ENCODE measurements at places on chromosomes 2 and 18. TPM values are rescaled to one million over a fixed set of nuclear protein-coding genes. Genes with fewer than 3 reads are reported as not detected.

The FTCDNL1 gene
- total RNA-seq, result 5.0 TPM

The LYPD6B gene
- total RNA-seq, result 2.9 TPM

The CCDC138 gene
- 6.5 TPM for total RNA-seq

The CXCR2 gene
- not detected for total RNA-seq

The ALPG gene
- total RNA-seq, result not detected

DNA sequence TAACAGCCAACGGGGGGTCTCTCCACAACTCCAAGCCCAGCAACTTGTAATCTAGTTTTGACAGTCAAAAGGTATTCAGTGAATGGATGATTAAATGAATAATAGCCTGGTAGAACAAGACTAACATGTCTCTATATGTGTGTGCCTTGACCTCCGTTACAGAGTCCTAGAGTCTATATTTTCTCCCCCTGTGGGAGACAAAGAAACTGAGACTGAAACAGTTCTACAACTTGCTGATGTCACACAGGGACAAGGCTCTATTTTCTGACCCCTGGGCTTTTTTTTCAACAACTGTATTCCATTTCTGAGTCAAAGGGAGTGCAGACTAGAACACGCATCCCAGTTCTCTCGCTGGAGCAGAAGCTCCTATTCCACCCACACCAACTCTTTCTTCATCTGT, 223.6 kb upstream of the AGAP1 start:
- H3K4me1 ChIP-seq, result peaks cover 36% of the 10 kb centered on the region
- H3K27ac ChIP-seq, result no peak overlapping the region
- no peak for DNase-seq
- H3K27me3 ChIP-seq, result no peaks in the 10 kb centered on the region
- H3K36me3 ChIP-seq, result no peaks in the 10 kb centered on the region

DNA sequence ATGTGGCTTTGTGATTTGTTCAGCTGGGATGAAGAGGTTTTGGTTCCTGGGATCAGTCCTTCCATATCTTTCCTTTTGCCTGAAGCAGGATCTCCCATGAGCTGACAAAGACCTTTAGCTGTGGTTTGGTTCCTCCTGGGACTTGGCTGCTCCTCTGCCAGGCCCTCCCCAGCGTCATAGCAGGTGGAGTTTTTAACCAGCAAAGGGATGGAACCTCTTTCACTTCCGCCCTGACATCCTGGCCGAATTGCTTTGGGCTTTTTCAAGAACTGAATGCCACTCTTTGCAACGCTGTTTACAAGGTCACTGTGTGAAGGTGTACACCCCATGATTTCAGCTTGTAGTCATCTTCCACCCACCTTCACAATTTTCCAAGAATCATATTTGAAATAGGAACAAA, 390 bp downstream of the PCARE start:
- H3K27ac ChIP-seq, result no peak overlapping the region
- H3K4me1 ChIP-seq, result no peaks in the 10 kb centered on the region
- no peaks in the 10 kb centered on the region for H3K27me3 ChIP-seq
- no peak for DNase-seq

DNA sequence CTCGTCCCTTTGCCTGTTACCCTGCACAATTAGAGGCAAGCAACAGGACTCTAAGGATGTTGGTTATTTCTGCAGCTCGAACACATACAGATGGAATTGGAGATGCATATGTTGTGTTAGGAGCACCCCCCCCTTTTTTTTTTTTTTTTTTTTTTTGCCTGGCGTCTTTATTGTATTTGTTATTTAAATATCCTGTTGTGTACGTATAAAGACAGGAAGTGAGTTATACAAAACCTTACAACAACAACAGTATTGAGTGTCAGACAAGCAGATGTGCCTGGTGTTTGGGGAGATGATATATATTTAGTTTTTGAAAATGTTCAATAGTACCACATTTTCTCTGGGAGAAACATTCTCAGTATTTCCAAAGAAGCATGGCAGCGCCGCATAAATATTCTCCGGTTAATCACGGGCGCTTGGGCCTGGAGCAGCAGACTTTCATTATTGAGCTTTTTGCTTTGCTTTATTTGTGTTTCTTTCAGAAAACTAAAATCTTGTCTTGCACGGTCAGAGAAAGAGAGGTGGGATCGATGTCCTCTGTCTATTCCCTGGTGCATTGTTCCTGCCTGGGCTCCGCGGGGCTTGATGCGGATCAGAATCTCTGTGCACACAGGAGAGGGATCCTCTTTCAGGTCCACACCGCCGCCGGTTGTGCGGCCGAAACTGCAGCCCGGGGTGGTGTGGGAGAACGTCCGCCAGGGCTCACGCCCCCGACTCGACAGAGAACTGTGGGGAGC, 23.2 kb upstream of the ZNF516 start:
- H3K27me3 ChIP-seq, result peaks cover 31% of the 10 kb centered on the region
- H3K4me3 ChIP-seq, result peak overlapping the region; percentile 31
- no peaks in the 10 kb centered on the region for H3K36me3 ChIP-seq
- no peak for DNase-seq

GRCh38 chr2:232637866-232638583, 4.6 kb downstream of the EFHD1 start:
- H3K36me3 ChIP-seq, result no peaks in the 10 kb centered on the region
- H3K27ac ChIP-seq, result no peak overlapping the region
- H3K27me3 ChIP-seq, result peaks cover 52% of the 10 kb centered on the region
- H3K4me3 ChIP-seq, result no peak overlapping the region
- H3K4me1 ChIP-seq, result peaks cover 2% of the 10 kb centered on the region

GRCh38 chr2:161044921-161045320, 115.3 kb upstream of the TANK start:
- no peaks in the 10 kb centered on the region for H3K36me3 ChIP-seq
- no peaks in the 10 kb centered on the region for H3K27me3 ChIP-seq
- H3K27ac ChIP-seq, result no peak overlapping the region
- no peak overlapping the region for H3K4me3 ChIP-seq

DNA sequence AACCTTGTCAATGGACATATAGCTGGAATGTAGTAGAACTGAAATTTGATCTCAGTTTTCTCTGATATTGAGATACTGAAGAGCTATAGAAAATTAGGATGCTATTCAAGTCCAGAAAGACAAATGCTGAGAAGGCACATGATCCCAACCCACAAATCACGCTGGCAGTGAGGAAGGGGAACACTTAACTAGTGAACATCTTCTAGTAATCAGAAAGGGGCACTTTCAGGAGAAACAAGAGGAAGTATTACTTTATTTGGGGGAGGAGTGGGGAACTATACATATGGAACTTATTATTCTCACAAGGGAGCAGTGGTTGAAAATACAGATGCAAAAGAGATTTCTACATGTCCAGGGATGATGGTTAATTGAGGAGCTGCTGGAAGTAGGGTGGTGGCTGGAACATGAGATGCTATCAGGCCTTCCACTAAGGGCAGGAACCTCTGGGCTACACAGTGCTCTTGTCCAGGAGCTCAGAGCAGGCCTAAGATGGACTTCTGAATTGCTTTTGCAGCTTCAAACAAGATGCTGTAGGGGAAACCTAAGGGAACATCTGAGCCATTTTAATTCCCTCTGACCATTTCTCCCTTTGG, 79.3 kb downstream of the TGFA start:
- H3K27me3 ChIP-seq, result peaks cover 11% of the 10 kb centered on the region
- DNase-seq, result no peak
- no peak overlapping the region for H3K27ac ChIP-seq
- no peaks in the 10 kb centered on the region for H3K36me3 ChIP-seq
- H3K4me3 ChIP-seq, result no peak overlapping the region
- H3K4me1 ChIP-seq, result no peaks in the 10 kb centered on the region

DNA sequence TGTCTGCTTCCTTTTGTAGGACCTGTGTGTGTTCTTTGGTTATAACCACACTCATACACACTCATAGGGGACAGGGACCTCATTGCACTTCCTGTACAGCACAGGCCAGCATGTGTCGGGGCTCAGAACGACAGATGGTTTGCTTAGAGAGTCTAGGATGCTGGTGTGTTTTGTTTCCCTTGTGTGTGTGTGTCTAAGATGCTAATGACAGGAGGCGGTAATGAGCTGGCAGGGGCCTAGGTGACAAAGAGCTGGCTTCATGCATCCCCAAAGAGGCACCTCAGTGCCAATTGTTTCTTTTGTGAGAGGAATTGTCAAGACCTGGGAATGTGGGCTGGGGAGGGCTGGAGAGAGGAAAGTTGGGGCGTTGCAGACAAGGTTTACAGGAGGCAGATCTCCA, 66.6 kb downstream of the CELF4 start:
- no peaks in the 10 kb centered on the region for H3K36me3 ChIP-seq
- H3K4me1 ChIP-seq, result no peaks in the 10 kb centered on the region
- H3K27ac ChIP-seq, result no peak overlapping the region
- no peak for DNase-seq

DNA sequence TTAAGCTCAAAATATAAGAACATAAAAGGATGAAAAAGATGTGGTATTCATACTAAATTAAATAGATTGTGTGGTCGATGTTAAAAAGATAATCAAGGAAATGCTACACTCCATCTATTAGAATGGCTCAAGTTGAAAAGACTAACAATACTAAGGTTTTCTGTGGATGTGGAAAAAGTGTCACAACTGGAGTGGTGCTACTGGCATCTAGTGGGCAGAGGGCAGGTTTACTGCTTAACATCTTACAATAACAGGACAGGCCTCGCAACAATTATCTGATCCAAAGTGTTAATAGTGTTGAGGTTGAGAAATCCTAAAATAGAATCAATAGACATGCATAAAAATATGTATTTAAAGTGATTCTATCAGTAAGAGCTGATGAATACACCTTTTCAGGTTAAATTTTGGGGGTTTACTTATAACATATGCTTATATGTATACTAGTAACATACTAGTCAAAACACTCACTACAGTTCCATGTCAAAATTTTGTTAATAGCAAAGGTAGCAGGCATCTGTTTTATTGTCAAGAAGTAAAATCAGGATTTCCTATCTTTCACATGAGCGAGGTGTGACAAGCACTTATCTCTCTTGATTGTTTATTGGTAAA, 91.5 kb upstream of the TMEFF2 start:
- no peak overlapping the region for H3K4me3 ChIP-seq
- H3K4me1 ChIP-seq, result no peaks in the 10 kb centered on the region
- DNase-seq, result no peak

- no peak overlapping the region for H3K27ac ChIP-seq
- H3K4me1 ChIP-seq, result peaks cover 16% of the 10 kb centered on the region
- no peak overlapping the region for H3K4me3 ChIP-seq
- H3K36me3 ChIP-seq, result peaks cover 12% of the 10 kb centered on the region
- DNase-seq, result no peak
These were observed 2.2 kb downstream of the IMPACT start for GRCh38 chr18:24428709-24429108.

DNA sequence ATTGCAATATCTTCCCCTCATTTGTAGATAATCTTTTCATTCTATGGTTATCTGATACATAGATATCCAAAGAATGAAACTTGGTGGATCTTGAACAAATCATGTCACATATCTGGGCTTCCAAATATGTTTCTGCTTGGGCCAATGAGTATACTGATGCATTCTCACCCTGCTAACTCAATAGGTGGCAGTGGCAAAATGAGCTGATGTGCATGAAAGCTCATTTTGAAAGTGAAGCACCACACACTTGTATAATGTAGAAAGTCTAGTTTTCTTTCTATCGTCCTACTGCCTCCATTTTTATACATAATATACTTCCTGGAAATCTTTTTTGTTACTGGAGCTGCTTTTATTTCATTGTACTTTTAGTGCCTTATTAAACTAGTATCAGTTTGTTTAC, 208.2 kb downstream of the PRKCE start:
- H3K4me1 ChIP-seq, result peaks cover 15% of the 10 kb centered on the region
- no peak overlapping the region for H3K4me3 ChIP-seq
- DNase-seq, result no peak
- H3K36me3 ChIP-seq, result no peaks in the 10 kb centered on the region
- H3K27me3 ChIP-seq, result no peaks in the 10 kb centered on the region
- H3K27ac ChIP-seq, result no peak overlapping the region

- H3K4me1 ChIP-seq, result peaks cover 13% of the 10 kb centered on the region
- no peaks in the 10 kb centered on the region for H3K36me3 ChIP-seq
- H3K27me3 ChIP-seq, result peaks cover 4% of the 10 kb centered on the region
These were observed 639 bp downstream of the MRO start for GRCh38 chr18:50819027-50819727.

- no peak overlapping the region for H3K27ac ChIP-seq
- no peak overlapping the region for H3K4me3 ChIP-seq
- no peaks in the 10 kb centered on the region for H3K4me1 ChIP-seq
These were observed 137.3 kb downstream of the PLCL1 start for GRCh38 chr2:197941715-197942114.

- DNase-seq, result peak; percentile 89
- H3K27ac ChIP-seq, result no peak within 1 kb of the TSS
- no peaks in the 10 kb centered on the region for H3K4me1 ChIP-seq
- H3K36me3 ChIP-seq, result no peaks in the 10 kb centered on the region
- H3K27me3 ChIP-seq, result peaks cover 14% of the 10 kb centered on the region
These were observed at the start of gene LYPD6B for GRCh38 chr2:149038442-149039212. TSS of gene LYPD6B (plus strand) at chr2:149038699. CDS start at chr2:149130949, 92,250 bp downstream.

DNA sequence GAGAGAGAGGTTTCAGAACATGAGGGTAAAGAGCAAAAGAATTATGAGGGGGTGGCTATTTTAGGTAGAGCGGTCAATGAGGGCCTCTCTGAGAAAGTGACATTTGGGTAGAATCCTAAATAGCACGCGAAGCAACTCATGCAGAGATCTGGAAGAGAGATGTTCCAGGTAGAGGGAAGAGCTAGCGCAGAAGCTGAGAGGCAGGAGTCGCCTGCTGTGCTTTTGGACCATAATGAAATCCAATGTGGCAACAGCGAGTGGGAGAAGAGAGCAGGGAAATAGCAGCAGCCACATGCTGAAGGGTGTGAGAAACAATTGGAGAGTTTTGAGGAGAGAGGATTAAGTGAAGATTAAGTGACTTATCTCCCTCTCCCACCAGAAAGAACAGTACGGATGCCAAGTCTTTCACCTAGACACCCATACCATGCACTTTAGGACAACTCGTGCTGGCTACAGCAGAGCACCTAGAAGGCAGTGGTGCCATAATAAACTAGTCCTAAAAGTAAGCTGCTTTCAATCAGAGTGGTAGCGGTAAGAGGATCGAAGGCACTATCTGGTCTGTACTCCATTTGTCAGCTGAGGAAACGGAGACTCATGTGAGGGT, 129.7 kb downstream of the LRP2 start:
- peaks cover 3% of the 10 kb centered on the region for H3K27me3 ChIP-seq
- no peaks in the 10 kb centered on the region for H3K36me3 ChIP-seq
- H3K27ac ChIP-seq, result no peak overlapping the region
- H3K4me3 ChIP-seq, result no peak overlapping the region
- no peak for DNase-seq
- H3K4me1 ChIP-seq, result no peaks in the 10 kb centered on the region

- H3K27me3 ChIP-seq, result no peaks in the 10 kb centered on the region
- peak; percentile 72 for DNase-seq
- H3K4me3 ChIP-seq, result no peak overlapping the region
- H3K27ac ChIP-seq, result no peak overlapping the region
- H3K4me1 ChIP-seq, result peaks cover 15% of the 10 kb centered on the region
These were observed 17.2 kb downstream of the SNORC start for GRCh38 chr2:232887171-232887850.

DNA sequence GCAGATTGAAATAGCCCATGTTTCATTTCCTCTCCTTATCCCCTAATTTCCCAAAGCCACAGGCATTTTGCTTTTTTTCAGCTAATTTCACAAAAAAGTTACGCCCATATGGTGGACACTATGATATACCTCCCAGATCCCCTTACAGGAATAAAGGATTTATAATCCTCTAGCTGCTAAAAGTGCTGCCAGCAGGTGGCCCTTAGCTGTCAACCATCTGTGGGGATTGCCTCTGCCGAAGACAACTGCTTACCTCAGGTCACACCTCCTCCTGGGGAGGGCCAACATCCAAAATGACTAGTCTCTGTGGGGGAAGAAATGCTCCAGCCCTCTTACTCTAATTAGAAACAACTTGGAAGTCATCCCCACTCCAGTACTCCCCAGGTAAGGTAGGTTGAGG, 61.0 kb upstream of the EPB41L3 start:
- H3K27ac ChIP-seq, result no peak overlapping the region
- no peaks in the 10 kb centered on the region for H3K36me3 ChIP-seq
- H3K27me3 ChIP-seq, result no peaks in the 10 kb centered on the region
- no peak overlapping the region for H3K4me3 ChIP-seq
- no peak for DNase-seq
